ENCODE measurements at places on chromosomes 4 and X.

DNA sequence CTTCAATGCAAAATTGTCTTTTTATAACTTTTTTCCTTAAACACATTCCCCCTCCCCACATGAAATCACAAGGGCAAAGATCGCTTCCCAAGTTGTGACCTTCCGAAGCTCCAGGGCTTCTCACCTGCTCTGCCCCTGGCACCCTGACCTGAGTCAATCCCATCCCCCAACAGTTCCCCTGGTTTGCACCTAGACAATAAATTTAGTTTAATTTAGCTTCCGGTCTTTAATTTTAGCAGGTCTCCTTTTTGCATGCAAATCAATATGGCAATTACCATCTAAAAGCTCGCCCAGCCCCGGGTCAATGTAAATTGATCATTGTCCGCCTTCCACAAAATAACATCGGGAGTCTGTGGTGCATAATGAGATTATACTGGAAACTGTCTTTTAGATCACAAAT, 6.8 kb downstream of the BCOR start:
- H3K4me1 ChIP-seq: no peaks in the 10 kb centered on the region
- no peak for DNase-seq
- no peaks in the 10 kb centered on the region for H3K36me3 ChIP-seq
- no peaks in the 10 kb centered on the region for H3K27me3 ChIP-seq
- peak overlapping the region; percentile 30 for H3K27ac ChIP-seq

DNA sequence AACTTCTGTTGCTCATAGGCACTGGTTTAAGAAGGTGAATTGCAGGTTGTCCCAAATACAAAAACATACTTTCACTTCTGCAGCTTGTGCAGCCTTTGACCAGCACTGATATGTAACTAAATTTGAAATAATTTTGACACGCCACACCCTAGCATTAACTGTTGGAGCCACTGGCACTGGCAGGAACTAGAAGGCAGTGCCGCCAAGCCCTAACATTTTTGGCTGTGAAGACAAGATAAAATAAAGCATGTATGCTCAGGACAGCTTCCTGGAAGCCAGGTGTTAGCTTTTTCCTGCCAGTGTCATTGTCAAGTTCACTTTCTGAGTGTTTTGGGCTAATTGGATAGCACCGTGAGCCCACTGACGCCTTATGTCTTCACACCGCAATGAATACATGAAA, 65.3 kb upstream of the FBXW7 start:
- H3K36me3 ChIP-seq: no peaks in the 10 kb centered on the region
- no peaks in the 10 kb centered on the region for H3K27me3 ChIP-seq
- DNase-seq: no peak
- no peaks in the 10 kb centered on the region for H3K4me1 ChIP-seq
- no peak overlapping the region for H3K4me3 ChIP-seq

GRCh38 chr4:107392951-107393350, 327.1 kb downstream of the PAPSS1 start:
- no peak overlapping the region for H3K4me3 ChIP-seq
- DNase-seq: no peak
- no peak overlapping the region for H3K27ac ChIP-seq
- H3K4me1 ChIP-seq: no peaks in the 10 kb centered on the region
- no peaks in the 10 kb centered on the region for H3K36me3 ChIP-seq
- no peaks in the 10 kb centered on the region for H3K27me3 ChIP-seq

DNA sequence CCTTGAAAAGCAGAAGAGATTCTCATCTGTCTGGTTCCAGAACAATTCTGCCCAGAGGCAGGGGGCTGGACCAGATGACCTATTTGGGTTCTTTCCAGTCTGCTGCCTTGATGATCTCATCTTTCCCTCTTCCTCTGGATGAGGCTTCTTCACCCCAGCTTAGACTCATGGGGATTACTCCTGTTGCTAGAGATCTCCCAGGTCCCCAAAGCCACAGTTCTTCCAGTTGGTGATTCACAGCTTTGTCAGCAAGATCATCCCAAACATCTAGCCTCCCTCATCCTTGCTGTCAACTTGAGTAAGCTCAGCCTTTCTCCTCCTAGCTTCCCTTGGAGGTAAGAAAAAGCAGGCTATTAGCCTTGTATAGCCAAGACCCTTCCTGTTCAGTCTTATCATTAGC, 64.2 kb upstream of the PJA1 start:
- no peaks in the 10 kb centered on the region for H3K27me3 ChIP-seq
- no peak overlapping the region for H3K27ac ChIP-seq
- no peaks in the 10 kb centered on the region for H3K4me1 ChIP-seq
- H3K4me3 ChIP-seq: no peak overlapping the region
- H3K36me3 ChIP-seq: no peaks in the 10 kb centered on the region

DNA sequence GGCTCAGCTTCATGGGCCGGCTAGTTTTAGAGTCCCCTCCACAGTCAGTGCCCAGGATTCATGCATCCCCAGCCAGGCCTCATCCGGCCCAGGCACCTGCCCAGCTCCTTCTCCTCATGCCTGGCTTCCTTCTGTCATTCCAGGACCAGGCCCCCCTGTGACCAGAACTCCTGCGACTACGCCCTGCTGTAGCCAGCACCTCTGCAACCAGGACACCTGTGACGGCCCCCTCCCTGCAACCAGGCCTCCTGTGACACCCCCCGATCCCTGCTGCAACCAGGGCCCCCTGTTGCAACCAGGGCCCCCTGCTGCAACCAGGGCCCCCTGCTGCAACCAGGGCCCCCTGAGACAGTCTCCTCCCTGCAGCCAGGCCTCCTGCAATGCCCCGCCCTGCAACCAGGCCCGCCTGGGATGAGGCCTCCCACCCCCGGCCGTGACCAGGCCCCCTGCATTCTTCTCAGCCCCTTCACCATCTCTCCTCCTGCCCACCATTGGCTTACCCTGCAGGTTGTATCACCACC, 46.8 kb downstream of the HTRA3 start:
- H3K27ac ChIP-seq: peak overlapping the region; percentile 23
- H3K36me3 ChIP-seq: no peaks in the 10 kb centered on the region
- H3K4me1 ChIP-seq: peaks cover 17% of the 10 kb centered on the region
- no peak overlapping the region for H3K4me3 ChIP-seq
- no peaks in the 10 kb centered on the region for H3K27me3 ChIP-seq

DNA sequence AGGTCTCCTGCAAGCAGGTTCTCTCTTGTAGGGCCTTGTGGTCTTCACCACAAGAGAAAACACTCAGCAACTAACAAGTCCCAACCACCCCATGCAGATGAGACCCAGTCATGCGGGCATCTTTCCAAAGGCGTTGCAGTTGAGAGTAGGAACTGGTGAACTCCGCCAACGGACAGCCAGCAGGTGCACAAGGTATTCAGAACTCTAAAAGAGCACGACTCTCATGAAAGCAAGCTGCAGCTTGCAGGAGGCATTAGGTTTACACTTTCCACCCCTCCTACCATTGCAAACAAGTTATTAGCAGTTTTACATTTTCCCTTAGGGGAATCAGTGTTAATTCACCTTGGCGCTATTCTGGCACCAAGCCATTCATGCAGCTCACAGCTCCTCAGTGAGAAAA, 173.4 kb upstream of the KIT start:
- no peak overlapping the region for H3K4me3 ChIP-seq
- no peaks in the 10 kb centered on the region for H3K27me3 ChIP-seq
- H3K4me1 ChIP-seq: peaks cover 6% of the 10 kb centered on the region
- H3K36me3 ChIP-seq: no peaks in the 10 kb centered on the region
- no peak overlapping the region for H3K27ac ChIP-seq
- peak; percentile 72 for DNase-seq

DNA sequence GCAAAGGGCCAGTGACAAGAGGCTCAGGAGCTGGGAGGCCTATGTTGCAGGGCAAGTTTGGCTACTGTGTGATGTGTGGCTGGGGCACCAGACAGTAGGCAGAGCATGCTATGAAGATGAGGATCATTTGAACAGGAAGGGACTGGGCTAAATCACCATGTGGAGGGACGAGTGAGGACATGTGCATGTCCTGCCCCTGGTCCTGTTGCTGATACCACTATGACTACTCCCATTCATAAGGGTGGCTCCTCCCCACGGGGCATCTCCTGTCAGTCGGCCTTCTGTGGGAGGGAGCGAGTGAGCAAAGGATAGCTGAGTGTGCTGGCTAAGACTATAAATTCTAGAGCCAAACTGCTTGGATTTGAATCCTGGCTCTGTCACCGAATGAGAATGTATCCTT, 139.2 kb downstream of the TMEM164 start:
- peak; percentile 66 for DNase-seq
- no peaks in the 10 kb centered on the region for H3K27me3 ChIP-seq
- peak overlapping the region; percentile 10 for H3K27ac ChIP-seq
- H3K4me3 ChIP-seq: no peak overlapping the region
- H3K36me3 ChIP-seq: no peaks in the 10 kb centered on the region
- H3K4me1 ChIP-seq: peaks cover 5% of the 10 kb centered on the region

DNA sequence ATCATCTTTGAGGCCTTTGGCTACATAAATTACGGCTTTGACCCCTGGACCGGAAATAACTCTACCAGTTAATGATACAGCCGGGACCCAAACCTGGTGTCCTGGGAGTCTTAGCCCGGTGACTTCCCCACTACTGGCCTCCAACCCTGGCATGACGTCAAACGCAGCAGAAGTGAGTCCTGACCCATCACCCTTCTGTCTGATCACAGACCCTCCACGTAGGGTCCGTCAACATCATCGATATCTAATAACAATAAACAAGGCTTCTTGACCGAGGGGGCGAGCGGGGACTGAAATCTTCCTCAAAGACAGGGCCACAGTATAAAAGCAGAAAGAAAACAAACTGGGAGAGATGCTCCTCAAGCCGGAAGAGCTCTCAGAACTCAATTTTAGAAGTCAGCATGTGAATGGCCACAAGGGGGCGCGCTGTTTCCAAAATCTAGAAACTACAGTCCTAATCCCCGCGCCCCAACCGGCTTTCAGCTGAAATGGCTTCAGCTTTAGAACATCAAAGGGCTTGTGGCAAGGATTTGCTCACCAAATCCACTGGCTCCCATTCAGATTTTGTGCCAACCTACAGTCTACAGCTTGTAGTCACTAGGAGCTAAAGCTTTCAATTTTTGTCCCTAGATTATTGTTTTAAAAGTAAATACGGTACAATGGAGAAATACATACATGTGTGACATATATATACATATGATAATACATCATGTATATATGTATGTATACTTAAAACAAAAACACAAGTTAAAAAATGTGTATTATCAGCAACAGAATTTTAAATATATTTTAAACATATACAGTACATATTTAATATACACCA, 46.4 kb upstream of the ENPP6 start:
- H3K36me3 ChIP-seq: no peaks in the 10 kb centered on the region
- peak; percentile 81 for DNase-seq
- H3K27ac ChIP-seq: no peak overlapping the region
- no peak overlapping the region for H3K4me3 ChIP-seq
- H3K4me1 ChIP-seq: peaks cover 27% of the 10 kb centered on the region
- no peaks in the 10 kb centered on the region for H3K27me3 ChIP-seq

- no peak overlapping the region for H3K4me3 ChIP-seq
- no peaks in the 10 kb centered on the region for H3K36me3 ChIP-seq
- peak overlapping the region; percentile 70 for H3K27ac ChIP-seq
- no peaks in the 10 kb centered on the region for H3K27me3 ChIP-seq
Measured at GRCh38 chrX:14027036-14027435, 2.7 kb downstream of the GEMIN8 start.

DNA sequence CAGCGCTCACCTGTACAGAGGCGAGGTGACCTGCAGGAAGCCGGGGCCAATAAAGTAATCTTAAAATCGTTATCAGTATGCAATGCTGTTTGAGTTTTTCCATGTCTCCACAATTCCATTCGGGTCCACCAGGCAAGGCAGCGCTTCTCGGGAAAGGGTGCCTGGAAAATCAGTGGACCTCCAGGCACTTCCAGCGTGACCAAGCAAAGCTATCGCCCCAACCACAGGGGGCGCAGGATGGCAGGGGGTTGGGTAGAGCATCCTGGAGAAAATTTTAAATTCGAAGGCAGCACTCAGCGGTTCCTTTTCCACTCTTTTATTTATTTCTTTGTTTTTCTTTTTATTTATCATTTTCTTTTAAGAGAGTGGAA, 5.4 kb upstream of the SOX3 start:
- H3K36me3 ChIP-seq: no peaks in the 10 kb centered on the region
- peaks cover 38% of the 10 kb centered on the region for H3K27me3 ChIP-seq
- H3K27ac ChIP-seq: no peak overlapping the region
- no peaks in the 10 kb centered on the region for H3K4me1 ChIP-seq
- DNase-seq: no peak

DNA sequence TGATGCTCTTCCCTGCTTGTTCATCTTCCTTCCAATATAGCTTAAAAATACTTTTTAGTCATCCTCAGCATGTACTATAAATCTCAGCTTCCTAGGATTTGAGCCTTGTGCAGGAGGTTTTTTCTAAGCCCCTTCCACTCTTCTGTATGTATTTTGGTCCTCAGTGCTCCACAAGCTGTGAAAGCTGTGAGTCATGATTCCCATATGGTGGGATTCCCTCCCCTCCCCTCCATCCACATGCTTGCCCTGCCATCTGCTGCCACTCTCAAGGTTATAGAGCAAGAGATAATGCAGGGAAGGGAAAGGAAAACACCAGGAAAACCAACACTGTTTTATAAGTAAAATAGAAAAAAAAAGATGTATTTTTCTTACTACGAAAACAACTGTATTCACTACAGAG, 58.5 kb upstream of the AP1S2 start:
- H3K27me3 ChIP-seq: no peaks in the 10 kb centered on the region
- no peak overlapping the region for H3K4me3 ChIP-seq
- DNase-seq: no peak
- no peaks in the 10 kb centered on the region for H3K36me3 ChIP-seq

GRCh38 chrX:151920101-151920500, 7.4 kb downstream of the MAGEA4 start:
- no peaks in the 10 kb centered on the region for H3K36me3 ChIP-seq
- no peak for DNase-seq
- no peak overlapping the region for H3K27ac ChIP-seq
- no peaks in the 10 kb centered on the region for H3K4me1 ChIP-seq
- no peaks in the 10 kb centered on the region for H3K27me3 ChIP-seq

DNA sequence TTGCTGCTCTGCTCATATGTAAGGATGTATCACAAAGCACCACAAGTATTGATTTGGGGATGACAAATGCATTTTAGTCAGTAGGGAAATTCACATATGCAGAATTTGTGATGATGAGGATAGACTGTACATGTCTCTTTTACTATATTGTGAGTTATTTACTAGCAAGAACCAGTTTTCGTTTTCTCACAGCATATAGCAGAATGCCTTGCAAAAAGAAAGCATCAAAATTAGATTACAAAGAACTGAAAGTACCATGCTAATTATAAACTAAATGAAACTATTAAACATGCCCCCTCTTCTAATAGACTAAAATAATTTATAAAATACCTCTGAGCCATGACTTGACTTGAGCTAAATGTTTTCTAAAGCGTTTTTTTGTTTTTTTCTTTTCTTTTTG, 20.1 kb downstream of the TNIP3 start:
- no peak for DNase-seq
- H3K27me3 ChIP-seq: no peaks in the 10 kb centered on the region
- no peak overlapping the region for H3K4me3 ChIP-seq
- peaks cover 7% of the 10 kb centered on the region for H3K4me1 ChIP-seq
- no peaks in the 10 kb centered on the region for H3K36me3 ChIP-seq
- no peak overlapping the region for H3K27ac ChIP-seq

- H3K27me3 ChIP-seq: no peaks in the 10 kb centered on the region
- no peak for DNase-seq
- H3K4me3 ChIP-seq: peak overlapping the region; percentile 91
- peaks cover 26% of the 10 kb centered on the region for H3K4me1 ChIP-seq
- no peaks in the 10 kb centered on the region for H3K36me3 ChIP-seq
Measured at GRCh38 chr4:105148356-105148755, 1.7 kb downstream of the TET2 start.

GRCh38 chr4:176448761-176449160, 129.0 kb downstream of the SPCS3 start:
- H3K36me3 ChIP-seq: no peaks in the 10 kb centered on the region
- no peak overlapping the region for H3K4me3 ChIP-seq
- DNase-seq: no peak
- H3K4me1 ChIP-seq: peaks cover 15% of the 10 kb centered on the region
- H3K27ac ChIP-seq: no peak overlapping the region
